ENCODE measurements at places on chromosomes 5 and 9. TPM values are rescaled to one million over a fixed set of nuclear protein-coding genes. Genes with fewer than 3 reads are reported as not detected.

The ZNF483 gene
- 0.18 TPM for total RNA-seq

The SREK1 gene
- total RNA-seq = 19.4 TPM

The IFT74 gene
- 8.1 TPM for total RNA-seq

The ISL1 gene
- not detected for total RNA-seq

The TMEM215 gene
- not detected for total RNA-seq

The HACD4 gene
- total RNA-seq = 0.36 TPM
